ENCODE measurements at places on chromosomes 16 and 17.

DNA sequence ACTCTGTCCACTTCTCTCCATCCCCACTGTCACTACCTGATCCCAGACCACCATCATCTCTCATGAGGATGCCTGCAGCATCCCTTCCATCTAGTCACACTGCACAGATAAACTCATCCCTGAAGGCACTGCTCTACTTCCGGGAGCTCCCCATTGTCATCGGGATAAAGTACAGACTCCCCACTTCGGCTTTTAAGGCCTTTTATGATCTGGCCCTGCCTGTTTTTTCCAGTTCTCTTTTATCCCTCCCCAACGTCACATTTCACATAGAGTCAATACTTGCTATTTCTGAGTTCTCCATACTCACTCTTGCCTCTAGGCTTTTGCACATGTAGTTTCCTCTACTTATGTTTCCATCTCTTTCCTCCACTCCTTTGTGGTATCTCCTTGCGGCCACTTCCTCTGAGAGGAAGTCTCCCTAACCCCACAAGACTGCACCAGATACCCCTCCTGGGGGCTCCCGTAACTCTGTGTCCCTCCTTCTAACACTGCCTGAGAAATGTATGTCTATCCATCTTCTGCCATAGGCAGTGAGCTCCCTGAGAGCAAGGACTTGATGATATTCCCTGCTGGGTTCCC is 66.9 kb downstream of the COPRS start:
- no peak for DNase-seq

GRCh38 chr17:57689254-57689653 is 55.8 kb downstream of the CCDC182 start:
- no peak for DNase-seq

DNA sequence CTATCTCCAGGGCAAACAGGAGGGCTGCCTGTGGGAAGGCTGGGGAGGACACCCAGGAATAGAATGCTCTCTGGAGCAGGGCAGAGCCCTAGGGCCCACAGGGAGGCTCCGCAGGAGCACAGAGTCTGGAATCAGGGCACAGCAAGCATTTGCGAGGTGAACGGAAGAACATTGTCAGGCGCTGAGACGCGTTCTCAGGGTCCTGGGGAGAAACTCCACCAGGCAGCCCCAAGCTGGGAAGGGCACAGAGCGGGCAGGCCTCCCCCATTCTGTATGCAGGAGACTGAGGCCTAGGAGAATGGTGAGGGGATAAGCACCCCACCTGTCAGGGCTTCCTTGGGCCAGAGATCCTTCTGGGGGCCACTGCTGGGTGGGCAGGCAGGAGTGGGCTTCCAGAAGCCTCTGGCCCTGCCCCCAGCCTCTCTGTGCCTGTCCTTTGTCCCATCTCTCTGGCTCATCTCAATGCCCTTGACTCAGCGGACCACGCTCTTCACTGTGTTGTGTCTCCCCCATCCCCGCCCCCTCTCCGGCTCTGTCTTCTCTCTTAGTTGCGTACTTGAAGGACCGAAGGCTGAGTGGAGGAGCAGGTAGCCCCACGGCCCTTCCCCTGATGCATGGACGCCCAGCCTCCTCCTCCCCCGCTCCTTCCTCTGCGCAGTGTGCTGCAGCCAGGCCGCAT is 5.1 kb upstream of the SETD6 start:
- no peak for DNase-seq

GRCh38 chr17:81125573-81126081 is 39.7 kb upstream of the PVALEF start:
- DNase-seq, result no peak

- DNase-seq, result no peak
Measured at GRCh38 chr17:7014995-7015958, 2.9 kb downstream of the RNASEK start.

GRCh38 chr17:31842195-31843069 is 16.6 kb downstream of the COPRS start:
- DNase-seq, result peak; percentile 85

DNA sequence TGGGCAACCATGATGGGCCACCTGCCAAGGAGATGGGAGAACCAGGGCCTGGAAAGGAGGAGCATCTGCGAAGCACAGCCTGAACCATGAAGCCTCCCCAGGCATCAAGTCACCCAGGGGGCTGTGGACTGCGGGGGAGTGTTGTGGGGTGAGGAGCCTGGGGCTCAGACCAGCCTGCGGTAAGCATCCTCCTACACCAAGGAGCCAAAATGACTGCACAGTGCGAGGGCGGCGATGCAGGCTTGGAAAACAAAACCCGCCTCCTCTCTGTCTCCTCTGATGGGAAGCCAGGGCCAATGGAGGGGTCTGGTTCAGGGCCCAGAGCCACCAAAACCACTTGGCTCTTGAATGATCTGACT is 18.1 kb upstream of the MAF start:
- no peak for DNase-seq

DNA sequence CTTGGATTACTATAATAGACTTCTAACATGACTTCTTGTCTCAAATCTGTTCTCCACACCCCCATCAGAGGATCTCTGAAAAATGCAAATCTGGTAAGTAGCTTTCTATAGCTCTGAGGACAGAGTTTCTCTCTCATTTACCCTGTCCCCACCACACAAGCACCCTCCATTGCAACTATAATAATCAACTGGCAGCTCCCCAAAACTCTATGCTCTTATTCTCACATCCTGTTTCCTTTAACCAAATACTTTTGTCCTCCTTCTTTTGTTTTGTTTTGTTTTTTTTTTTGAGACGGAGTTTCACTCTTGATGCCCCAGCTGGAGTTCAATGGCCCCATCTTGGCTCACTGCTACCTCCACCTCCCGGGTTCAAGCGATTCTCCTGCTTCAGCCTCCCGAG is 73.4 kb downstream of the HELZ start:
- DNase-seq, result no peak

GRCh38 chr16:23519282-23519681 is 9.0 kb upstream of the GGA2 start:
- DNase-seq, result no peak

DNA sequence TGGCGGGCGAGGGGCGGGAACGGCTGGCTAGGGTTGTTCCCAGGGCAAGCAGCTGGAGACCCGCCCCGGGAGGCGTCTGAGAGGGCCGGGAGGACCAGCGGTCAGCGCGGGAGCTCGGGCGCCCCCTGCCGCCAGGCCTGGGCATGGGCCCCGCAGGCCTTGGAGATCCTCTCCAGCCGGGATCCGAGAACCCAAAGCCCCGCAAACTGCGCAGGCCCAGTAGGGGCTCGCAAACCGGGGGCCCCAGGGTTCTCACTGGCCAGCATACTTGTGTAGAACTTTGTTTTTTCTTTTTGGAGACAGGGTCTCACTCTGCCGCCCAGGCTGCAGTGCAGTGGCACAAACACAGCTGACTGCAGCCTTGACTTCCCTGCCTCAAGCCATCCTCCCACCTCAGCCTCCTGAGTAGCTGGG is 20.8 kb upstream of the ZNF423 start:
- DNase-seq, result peak; percentile 86

- DNase-seq, result no peak
Measured at GRCh38 chr17:68204736-68205135, 43.1 kb upstream of the AMZ2 start.

- DNase-seq, result no peak
Measured at GRCh38 chr16:26963109-26963508, 103.6 kb upstream of the C16orf82 start.

GRCh38 chr16:70750893-70751467 is 50.0 kb downstream of the VAC14 start:
- peak; percentile 62 for DNase-seq

GRCh38 chr16:85508993-85509392 is 104.1 kb upstream of the GSE1 start:
- no peak for DNase-seq

DNA sequence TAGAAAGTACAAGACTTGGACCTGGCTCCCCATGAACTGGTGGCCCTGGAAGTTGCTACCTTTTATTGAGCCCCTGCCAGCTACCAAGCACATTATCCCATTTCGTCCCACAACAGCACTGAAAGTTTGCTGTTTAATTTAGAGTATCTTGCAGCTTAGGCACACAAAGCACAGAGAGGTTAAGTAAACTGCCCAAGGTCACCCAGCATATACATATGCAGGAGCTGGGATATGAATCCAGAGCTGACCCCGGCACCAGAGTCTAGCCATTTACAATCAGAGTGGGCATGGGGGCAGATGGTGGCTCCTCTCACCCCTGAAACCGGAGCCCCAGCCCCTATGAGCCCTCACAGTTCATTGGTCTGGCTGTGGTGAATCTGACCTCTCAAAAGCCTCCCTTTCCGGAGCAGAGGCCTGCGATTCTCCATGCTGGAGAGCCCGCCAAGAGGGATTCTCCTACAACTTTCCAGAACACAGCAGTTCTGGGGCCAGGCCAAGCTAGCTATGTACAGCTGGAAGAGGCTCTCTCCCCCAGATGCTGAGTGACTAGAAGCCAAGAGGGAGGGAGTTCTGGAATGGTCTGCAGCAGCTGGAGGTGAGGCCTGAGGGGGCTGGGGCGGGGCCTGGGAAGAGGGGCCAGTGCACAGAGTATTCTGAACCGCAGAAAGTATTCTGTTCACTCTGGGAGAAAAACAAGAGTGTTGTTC is 58.3 kb downstream of the SREBF1 start:
- peak; percentile 95 for DNase-seq

- no peak for DNase-seq
Measured at GRCh38 chr17:73888862-73889261, 244.6 kb upstream of the SDK2 start.

DNA sequence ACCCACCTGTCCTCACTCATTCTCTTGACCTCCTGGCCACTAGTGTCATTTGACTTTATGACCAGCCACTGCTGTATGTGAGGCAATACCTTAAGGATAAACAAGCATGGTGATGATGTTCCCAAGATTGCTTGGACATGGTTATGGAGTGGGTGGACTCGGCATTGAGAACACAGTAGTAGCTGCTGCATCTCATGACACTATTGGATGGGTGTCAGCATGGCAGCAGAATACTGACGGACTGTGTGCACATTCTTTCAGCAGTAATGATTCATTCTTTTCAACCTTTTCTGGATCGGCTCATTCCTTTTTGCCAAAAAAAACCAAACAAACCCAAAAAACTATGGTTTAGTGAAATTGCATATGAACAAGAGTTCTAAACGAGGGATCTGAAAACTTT is 13.5 kb downstream of the SPECC1 start:
- DNase-seq, result no peak

DNA sequence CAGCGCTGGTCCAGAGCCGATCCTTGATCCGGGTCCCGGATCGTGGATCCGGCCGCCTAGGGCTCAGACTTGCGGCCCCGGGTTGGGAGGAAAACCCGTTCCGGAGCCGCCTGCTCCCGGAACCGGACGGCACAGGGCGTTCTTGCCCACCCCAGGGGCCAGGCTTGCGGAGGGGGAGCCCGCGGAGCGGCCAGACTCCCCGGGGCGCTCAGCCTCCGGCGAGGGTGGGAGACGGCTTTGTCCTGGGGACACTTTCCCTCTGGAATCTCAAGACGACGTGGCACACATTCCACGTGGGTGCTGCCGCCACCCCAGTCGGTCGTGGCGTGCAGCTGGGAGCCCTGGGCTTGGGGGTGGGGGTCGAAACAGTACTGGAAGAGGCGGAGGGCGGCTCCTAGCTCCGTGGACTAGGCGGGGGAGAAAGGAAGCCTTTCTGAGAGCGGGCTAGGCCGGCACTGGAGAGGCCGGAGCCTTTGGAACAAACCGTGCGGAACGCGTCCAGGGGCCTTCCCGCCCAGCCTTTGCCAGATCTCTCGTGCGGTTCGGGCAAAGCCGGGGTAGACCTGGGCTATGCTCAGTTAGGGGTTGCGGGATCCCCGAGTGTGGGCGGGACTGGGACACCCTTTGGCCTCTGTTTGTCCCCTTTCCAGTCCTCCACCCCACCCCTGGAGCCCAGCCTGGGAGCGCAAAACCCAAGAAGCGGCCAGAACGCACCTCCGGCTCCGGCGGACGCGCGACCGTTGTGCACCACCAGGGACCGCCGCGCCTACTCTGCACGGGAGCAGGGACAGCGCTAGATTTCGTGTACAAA is 26.5 kb downstream of the SREBF1 start:
- DNase-seq, result peak; percentile 85

- DNase-seq, result peak; percentile 88
Measured at GRCh38 chr17:40316571-40317344, 7.8 kb downstream of the RARA start.

- no peak for DNase-seq
Measured at GRCh38 chr16:11262915-11263314, 6.2 kb downstream of the TNP2 start.

DNA sequence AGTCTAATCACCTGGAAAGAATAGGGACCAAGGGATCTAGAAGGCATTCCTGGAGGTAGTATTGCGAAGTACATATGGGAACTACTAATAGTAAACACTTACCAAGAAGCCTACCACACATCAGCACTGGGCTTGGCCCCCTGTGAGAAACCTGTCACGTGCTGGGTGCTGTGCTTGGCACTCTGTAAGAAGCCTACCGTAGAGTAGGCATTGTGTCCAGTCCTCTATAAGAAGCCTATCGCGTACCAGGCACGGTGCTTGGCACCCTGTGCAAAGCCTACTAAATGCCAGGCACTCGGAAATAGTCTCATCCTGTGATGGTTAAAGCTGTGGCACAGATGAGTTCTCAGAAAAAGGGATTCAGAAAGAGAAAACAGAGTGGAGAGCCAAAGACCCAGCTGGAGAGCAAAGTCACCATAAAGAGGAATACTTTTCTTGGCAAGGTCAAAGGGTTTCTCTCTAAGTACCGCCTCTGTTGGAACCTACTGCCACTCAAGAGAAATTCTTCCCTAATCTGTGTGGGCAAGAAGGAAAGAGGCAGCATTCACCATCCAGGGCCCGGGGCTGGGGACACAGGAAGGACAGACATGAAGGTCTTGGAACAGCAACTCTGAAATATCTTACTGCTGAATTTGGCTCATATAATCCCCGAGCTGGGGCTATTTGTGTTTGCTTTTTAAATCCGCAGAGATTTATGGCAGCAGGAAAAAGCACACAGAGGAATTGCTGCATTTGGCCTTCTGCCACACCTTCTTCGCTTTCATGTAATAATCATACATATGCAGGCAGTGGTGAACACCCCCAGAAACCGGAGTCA is 81.8 kb downstream of the VAT1L start:
- peak; percentile 60 for DNase-seq

DNA sequence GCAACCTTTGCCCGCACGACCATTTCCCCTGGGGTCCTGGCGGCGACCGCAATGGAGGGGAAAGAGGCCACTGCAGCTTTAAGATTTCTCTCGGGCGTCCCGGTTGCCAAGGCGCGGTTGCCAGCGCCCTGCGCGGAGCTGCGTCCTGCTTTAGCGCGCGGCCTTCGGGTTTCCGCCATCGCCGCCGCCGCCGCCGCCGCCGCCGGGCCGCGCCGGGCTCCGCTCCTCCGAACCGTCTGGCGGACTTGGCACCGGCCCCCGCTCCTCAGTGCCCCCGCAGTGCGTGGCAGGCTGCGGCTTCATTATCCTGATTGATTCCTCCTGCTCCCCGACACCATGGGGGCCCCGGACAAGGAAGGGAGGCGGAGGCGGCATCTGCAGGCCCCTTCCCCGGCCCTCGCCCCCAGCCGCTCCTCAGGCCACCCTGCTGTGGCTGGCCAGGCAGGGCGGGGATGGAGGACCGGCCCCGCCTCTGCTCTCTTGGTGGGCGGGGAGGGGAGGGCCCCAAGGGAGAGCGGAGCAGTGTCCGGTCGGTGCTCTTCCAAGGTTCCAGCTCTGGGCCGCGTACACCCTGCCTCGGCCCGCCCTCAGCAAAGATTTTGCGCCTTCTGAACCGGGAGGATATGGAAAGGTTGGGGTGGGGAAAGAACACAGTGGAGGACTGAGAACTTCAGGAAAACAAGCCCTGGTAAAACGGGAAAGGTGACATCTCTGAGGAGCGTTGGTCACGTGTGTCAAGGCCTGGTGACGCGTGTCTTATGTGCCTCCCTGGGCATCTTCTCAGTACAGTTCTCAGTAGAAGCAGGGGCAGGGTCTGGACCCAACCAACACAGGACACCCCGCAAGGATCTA is 34.0 kb downstream of the NEUROD2 start:
- peak; percentile 82 for DNase-seq

GRCh38 chr17:40884708-40885512 is at the start of gene KRT20:
Gene KRT20 (minus strand): TSS chr17:40885242. CDS start chr17:40885185, 57 bp downstream.
- no peak for DNase-seq

All from right forelimb (tissue), 1 donor.